ENCODE measurements at places on chromosomes 4 and X.

DNA sequence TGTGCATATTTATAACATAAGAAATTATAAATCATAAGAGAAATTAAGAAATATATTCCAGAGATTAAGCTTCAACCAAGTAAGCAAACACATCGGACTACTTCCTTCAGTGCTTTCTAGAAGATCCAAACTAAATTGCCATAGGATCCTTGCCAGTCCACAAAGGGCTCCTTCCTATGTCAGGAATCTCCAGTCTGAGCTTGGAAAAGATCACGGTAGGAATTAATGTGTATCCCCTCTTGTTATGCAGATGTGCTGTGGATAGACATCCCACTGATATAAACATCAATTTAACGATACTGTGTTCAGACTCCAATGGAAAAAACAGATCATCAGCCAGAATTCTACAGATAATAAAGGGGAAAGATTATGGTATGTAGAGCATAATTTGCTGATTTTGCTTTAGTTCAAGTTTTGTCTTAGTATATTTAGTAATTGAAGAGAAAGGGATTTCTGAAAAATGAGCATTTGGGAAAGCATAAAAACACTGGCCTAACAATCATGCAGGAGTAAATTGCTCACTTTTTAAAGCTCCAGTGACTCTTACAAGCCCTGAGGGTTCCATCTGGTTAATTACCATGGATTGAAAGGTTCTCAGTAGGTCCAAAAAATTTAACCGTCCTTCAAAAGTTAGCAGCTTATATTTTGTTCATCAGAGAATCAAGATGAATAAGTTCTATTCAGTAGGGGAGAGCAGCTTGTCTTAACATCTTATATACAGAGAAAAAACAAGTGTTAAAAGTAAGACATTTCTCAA lies 65.9 kb downstream of the HHIP start:
- DNase-seq, result no peak

- DNase-seq, result no peak
These were observed 10.6 kb upstream of the BCOR start for GRCh38 chrX:40108162-40108958.

DNA sequence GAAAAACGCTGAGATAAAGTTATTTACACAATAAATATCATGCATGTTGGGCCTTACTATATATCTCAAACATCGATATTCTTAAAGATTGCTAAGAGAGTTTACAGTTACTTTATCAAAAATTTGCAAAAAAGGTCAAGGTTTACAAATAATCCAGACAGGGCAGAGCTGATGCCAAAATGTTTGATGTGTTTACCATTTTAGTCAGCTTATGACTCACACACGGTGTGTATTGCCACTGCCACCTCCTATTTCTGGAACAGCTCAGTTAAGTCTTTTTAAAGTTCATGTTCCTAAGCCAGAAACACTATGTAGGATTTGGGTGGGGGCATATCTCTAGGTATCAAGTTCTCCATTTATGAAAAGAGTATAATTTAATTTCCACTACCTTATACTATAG lies 580.6 kb downstream of the INPP4B start:
- no peak for DNase-seq

DNA sequence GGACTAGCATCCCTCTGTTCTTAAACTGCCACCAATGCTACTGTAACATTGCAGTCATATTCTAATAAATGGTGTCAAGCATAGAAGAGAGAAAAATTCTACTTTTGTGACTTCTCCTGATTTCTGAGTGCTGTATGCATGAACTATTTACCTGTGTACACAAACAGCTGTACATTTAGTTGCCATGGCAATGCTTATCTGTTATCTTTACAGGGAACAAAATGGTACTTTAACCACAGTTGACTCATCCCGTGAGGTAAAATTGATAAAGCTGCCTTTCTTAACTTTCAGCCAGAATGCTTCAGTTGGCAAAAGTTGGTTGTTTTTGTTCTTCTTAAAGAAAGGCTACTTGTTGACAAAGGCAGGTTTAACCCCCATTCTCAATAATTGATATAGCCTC lies 587.5 kb upstream of the MAGEB2 start:
- no peak for DNase-seq

DNA sequence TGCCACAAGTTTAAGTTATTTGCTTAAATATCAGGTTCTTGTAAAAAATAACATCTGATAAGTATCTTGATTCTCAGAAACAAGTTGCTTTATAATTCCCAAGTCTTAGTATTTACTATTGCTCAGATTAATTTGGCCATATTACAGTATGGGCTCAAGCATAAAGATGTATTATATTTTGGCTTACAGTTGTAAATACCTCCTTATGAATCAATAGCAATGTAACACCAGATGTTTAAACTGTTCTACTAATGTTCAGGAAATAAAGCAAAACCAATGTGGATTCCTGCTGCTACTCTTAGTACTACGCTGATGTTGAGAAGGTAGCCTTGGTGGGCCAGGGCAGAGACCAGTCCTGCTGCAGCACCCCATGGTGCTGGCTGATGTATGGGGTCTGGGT lies 102.7 kb downstream of the MGST2 start:
- no peak for DNase-seq

DNA sequence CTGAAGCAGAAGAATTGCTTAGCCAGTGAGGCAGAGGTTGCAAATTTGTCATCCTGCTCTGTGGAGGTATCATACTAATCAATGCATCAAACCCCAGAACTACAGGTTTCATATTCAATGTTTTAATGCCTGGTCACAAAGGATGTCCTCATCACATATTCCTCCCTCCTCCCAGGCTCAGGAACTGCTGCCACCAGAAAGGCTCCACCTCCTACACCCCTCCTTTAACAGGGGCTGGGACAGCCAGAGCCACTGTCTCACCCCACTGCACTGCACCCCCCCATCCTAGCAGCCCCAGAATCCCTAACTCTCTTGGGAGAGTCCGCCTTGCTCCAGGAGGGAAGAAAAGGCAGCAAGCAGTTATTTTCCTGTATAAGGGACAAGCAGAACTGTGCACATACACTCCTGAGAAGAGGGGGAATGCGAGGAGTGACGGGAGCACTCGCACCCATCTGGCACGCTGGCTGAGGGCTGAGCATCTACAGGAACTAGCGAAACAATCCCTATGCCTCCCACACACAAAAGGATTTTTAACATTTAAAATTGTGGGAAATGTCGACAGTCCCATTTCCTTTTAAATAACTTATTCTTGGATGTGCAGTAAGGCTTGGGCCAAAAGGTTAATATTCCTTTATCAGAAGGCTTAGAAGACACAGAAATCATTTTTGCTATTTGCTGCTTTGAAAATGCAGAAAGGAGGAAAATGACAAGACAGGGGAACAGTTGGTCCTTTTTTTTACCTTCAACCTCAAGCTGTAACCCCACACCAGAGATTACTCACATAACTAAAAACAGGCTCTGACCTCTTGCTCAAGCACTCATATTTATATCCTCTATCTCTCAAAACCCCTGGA lies 27.8 kb downstream of the CD99L2 start:
- DNase-seq, result no peak

GRCh38 chrX:12229986-12230385 lies 91.7 kb downstream of the FRMPD4 start:
- DNase-seq, result no peak

GRCh38 chrX:129145840-129146272 lies 377.4 kb downstream of the SMARCA1 start:
- no peak for DNase-seq

GRCh38 chr4:54368281-54369265 lies 139.5 kb downstream of the PDGFRA start:
- no peak for DNase-seq

- no peak for DNase-seq
These were observed 18.7 kb downstream of the YIPF7 start for GRCh38 chr4:44632733-44633132.

DNA sequence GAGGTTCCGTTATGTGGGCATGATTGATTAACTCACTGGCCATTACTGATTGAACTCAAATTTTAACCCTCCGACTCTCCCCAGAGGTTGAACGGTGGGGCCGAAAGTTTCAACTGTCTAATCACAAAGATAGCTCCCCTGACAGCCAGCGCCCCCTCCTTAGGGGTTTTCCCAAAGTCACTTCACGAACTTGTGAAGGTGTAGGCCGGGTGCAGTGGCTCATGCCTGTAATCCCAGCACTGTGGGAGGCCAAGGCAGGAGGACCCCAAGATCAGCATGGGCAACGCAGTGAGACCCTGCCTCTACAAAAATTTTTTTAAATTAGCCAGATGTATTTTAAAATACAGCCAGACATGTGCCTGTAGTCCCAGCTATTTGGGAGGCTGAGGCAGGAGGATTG lies 39.8 kb upstream of the RBM47 start:
- no peak for DNase-seq

DNA sequence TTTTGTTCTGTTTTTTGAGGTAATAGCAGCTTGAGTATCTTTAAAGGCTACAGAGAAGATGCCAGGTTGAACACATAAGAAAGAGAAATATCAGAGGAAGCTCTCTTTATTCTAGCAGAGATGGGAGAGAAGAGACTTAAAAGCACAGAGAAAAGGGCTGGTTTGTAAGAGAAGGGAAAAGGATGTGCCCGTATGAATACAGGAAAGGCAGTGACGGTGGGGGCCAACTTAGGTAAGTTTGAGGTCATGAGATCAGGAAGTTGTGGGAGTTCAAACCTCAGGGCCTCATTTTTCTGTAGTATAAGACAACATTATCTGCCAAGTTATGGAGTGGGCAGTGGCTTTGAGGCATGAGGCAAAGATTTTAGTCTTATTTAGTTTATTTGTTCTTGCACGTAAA lies 121.3 kb upstream of the S100G start:
- DNase-seq, result no peak

DNA sequence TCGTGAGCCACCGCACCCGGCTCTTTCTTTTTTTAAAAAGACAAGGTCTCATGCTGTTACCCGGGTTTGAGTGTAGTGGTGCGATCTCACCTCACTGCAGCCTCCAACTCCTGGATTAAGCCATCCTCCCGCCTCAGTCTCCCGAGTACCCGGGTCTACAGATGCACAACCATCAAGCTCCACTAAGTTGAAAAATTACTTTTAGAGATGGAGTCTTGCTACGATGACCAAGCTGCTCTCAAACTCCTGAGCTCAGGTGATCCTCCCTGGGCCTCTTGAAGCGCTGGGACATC lies 2.0 kb downstream of the SLC25A6 start:
- no peak for DNase-seq

GRCh38 chrX:142084611-142085010 lies 120.5 kb downstream of the MAGEC2 start:
- DNase-seq, result no peak

DNA sequence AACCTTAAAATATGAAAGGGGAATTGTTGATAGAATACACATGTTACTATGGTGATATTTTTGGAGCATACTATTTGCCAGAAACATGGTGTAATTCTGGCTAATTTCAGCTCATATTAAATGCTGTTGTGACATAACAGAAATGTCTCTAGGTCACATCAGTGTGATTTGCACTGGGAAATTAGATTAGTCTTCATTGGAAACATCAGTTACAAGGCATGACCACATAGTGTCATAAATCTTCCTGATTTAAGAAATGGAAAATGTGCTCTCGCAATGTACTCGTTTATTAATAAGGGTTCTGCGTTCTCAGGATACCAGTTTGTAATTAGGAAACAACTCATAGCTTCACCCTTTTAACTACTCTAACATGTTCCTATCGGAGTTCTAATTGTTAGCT lies 72.9 kb upstream of the GYPA start:
- no peak for DNase-seq

DNA sequence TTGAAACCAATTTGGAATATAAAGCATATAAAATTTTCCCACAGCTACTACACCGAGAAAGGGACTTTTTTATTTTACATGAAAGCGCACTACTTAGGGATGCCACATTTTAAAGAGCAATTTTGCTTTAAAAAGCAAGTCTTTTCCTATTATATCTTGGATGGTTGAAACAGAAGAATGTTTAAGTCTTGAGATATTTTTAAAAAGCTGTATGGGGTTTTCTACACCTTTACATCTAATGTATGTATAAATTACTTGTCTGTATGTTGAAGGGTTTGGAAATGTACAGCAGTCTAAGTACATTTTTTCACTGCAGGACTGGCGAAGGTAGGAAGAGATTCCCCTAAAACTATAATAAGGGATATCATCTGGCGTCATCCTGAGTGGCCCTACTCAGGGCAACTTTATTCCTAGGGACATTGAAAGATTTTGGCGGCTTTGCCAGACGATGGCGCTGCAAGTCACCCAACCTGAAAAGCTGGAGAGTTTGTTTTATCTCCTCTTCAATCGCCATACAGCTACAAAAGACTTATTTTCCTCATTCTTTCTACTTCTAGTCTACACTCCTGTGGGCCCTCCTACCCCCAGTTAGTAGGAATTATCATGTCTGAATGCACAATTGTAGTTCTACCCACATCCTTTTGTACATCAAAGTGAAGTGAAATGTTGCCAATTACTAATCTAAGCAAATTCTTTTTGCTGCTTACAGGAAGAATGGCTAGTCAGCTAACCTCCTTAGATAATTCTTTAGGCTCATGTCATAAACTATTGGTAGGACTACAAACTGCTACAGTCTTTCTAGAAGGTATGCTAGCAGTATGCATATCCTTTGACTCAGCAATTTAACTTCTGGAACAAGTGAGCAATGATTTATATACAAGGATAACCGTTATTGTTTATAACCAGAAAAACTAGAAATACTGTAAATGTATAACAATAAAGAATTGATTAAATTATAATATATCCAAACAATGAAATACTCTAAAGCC lies 782 bp upstream of the NEK1 start:
- no peak for DNase-seq
